Activated CD4-positive, alpha-beta T cell treated with anti-CD3 and anti-CD28 coated beads, Interleukin-2, amount 10 ng/mL, durations not matched to agents 7 days and 5 days (primary cell): ENCODE measurements at places on chromosomes 5 and 9. TPM values are rescaled to one million over a fixed set of nuclear protein-coding genes. Genes with fewer than 3 reads are reported as not detected.

GRCh38 chr5:117559005-117559844, 984.6 kb upstream of the SEMA6A start:
- DNase-seq: no peak

The THBS4 gene
- 0.85 TPM for total RNA-seq

The TMEM203 gene
- total RNA-seq: 28.5 TPM

The CKMT2 gene
- total RNA-seq: not detected

The IL13 gene
- total RNA-seq: 2.8 TPM

The MSX2 gene
- total RNA-seq: not detected

The ZMYND19 gene
- total RNA-seq: 24.7 TPM

- no peak for DNase-seq
Measured at GRCh38 chr5:158236511-158237335, 377.8 kb upstream of the CLINT1 start.

- DNase-seq: no peak
Measured at GRCh38 chr5:68318955-68319705, 103.6 kb downstream of the PIK3R1 start.

The SPINK4 gene
- not detected for total RNA-seq

GRCh38 chr9:88322906-88323566, 65.2 kb upstream of the SPIN1 start:
- peak; percentile 79 for DNase-seq

DNA sequence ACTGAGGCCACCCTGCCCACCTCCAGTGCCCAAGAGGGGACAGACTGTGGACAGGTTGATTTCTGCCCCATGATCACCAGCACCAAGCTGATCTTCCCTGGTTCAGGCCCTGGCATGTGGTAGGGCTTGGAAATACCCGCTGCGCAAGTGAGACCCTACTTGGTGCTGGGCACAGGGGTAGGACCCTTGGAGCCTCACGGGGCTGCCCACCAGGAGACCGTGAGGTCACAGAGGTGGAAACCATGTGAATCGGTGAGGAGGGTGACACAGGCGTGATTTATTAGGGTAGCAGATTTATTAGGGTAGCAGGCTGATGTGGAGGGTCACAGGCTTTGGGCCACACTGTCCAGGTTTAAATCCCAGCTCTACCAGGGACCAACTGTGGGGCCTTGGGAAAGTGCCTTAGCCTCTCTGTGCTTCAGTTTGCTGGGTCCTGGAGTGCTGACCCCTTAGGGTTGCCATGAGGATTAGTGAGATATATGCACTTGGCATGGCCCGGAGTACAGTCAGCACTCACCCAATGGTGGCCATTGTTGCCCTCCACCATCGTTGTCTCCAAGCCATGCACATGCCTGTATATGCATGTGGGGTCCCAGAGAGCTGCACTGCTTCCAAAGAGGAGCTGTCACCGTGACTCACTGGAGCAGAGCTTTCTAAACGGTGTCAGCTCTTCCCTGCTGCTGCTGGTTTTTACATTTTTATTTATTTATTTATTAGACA, 20.9 kb upstream of the DUSP1 start:
- DNase-seq: no peak

DNA sequence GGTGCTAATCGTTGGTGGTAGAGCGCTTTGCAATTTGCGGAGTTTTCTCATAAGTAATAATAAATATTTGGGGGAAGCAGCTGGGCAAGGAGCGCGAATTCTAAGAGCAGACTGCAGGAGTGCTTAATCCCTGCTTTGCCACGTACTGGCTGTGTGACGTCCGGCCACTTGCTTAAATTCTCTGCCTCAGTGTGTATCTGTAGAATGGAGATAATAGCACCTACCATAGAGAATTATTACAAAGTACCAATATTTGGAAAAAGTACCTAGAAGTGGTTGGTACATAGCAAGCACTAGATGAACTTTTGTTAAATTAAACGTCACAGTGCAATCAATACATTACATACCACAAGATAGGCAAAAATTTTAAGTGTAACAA, 598 bp upstream of the TMED7 start:
- no peak for DNase-seq

- no peak for DNase-seq
Measured at GRCh38 chr5:15694696-15695214, 194.8 kb downstream of the FBXL7 start.

GRCh38 chr5:10109299-10109698, 140.4 kb downstream of the ATPSCKMT start:
- no peak for DNase-seq

The CRB2 gene
- total RNA-seq: not detected

The MUSK gene
- total RNA-seq: not detected

GRCh38 chr5:124343451-124343867, 403.0 kb downstream of the ZNF608 start:
- DNase-seq: no peak

The TRPM3 gene
- not detected for total RNA-seq

The GFI1B gene
- not detected for total RNA-seq

GRCh38 chr9:106891286-106891685, 28.3 kb downstream of the ZNF462 start:
- no peak for DNase-seq

- DNase-seq: no peak
Measured at GRCh38 chr5:94407023-94407422, 211.4 kb downstream of the KIAA0825 start.

DNA sequence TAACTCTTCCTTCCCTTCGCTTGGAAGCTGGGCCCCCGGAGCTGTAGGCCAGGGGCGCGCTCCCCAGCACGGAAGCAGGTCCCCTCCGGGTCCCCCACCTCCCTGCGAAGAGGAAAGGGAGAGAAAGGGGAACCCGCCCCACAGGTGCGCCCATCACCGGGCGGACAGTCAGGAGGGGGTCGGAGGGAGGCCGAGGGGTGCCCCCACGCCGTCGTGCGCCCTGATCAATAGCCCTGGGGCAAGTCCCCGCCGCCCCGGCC, 793 bp downstream of the AGPAT2 start:
- no peak for DNase-seq

GRCh38 chr5:127564002-127564769, 46.7 kb downstream of the PRRC1 start:
- DNase-seq: peak; percentile 70

- no peak for DNase-seq
Measured at GRCh38 chr9:101572316-101572715, 22.5 kb downstream of the PPP3R2 start.

GRCh38 chr5:82418608-82418950, 140.4 kb upstream of the RPS23 start:
- DNase-seq: no peak

GRCh38 chr5:125049721-125050702, 303.6 kb upstream of the ZNF608 start:
- no peak for DNase-seq

DNA sequence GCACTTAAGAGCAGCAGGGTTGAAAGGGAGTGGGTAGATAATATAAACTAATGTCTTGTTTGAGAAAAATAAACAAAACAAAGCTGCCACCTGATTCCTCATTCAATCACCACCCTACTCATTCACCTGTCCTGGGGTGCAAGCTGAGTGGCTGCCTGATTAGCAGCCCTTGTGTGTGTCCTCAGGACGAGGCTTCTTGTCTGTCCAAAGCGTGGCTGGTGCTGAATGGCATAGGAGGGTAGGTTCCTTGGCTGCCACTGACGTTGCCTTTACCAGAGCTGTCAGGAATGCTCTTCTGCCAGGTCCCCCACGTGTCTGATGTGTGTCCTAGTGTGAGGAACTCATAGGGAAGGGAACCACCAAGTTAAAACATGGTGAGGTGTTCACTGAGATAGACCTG, 146.6 kb upstream of the SLC24A2 start:
- no peak for DNase-seq

DNA sequence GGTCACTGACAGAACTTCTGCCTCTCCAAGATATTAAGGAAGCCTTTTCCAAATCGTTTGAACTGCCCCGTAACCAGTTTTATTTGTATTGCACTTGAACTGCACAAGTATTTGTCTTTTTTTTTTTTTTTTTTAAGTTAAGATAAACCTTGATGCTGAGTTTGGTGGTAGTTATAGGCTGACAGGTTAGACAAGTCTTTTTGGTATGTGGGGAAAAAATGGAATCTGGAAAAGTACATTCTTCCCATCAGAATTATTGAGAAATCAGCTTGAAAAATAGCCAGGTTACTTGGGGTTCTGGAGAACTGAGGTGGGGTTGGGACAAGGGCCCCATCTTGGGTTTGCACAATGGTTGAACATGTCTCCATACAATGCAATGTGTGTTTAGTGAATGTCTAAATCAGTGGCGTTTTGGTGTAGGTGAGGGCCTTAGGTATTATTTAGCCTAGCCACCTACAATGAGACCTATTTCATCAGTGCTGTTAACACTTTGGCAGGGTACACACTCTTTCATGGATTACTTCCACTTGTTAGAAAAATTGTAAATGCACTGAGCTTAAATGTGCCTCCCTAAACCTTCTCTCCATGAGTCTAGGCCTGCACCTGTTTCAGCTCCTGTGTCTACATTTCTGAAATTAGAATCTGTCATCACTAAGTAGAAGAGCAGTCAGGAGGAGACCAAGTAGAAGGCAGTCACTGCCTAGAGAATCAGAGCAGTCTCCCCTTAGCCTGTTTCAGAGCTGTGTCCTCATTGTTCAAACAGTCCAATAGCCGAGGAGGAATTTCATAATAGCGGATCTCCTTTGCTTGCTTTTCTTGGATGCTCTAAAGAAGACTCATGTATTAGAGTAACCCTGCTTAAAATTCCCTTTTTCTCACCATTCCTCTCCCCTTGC, 140.0 kb upstream of the HMHB1 start:
- DNase-seq: no peak

The ARL14EPL gene
- not detected for total RNA-seq

The GDNF gene
- not detected for total RNA-seq

DNA sequence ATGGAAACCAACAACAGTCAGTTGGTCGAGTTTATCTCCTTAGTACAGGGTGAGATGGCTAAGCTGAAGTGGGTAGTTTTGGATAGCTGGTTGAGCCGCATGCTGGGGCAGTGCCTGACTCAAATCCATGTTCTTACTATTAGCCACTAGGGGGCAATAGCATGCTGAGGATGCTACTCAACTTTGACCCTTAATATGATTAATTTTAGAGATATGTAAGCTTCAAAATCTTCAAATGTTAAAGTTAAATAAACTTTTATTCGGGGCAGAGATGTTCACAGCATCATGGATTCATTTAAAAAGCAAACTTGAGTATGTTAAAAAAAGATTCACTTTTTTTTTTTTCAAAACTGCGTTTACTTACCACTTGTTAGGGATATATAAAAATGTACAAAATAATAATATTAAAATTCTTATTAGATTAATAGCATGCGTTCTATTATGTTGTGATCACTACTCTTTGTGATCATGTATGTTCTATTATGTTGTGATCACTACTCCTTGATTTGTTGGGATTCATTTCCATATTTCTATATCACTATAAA, 57.0 kb downstream of the C9orf153 start:
- peak; percentile 24 for DNase-seq

The PCDHB10 gene
- not detected for total RNA-seq

The C9orf153 gene
- 0.35 TPM for total RNA-seq

The SPATA31A3 gene
- total RNA-seq: not detected

GRCh38 chr5:148957591-148958202, 105.2 kb downstream of the SH3TC2 start:
- DNase-seq: peak; percentile 46

DNA sequence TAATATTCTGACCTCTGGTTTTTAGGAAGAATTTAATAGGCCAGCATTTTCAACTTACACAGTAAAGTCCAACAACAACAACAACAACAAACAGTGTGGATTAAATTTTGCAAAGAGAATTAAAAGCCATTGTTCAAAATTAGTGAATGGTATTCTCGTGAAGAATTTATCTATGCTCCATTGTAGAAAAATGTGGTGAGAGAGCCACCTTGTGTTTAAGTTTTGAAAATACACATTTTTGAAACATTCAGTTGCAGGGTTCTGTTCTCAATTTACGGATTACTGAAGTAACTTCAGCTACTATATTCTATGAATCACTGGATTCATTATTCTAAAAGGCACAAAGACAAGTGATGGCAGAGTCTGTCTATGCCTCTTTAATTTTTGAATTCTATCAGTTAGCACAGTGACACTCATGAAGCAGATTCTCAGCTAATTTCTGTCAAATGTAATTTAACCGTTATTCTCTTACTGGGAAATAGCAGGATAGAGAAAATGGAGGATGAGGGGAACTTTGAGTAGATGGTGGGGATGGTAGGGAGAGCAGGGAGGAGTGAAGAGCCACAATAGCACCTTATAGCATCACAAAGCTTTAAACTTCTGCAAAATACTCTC, 11.0 kb downstream of the CCDC152 start:
- peak; percentile 7 for DNase-seq

GRCh38 chr9:2385746-2386145, 235.8 kb upstream of the VLDLR start:
- DNase-seq: no peak

The FLT4 gene
- 0.25 TPM for total RNA-seq

The TRIP13 gene
- 33.4 TPM for total RNA-seq

The SARDH gene
- total RNA-seq: 1.9 TPM

The LECT2 gene
- not detected for total RNA-seq

- DNase-seq: no peak
Measured at GRCh38 chr5:68021227-68021626, 194.3 kb upstream of the PIK3R1 start.

- DNase-seq: no peak
Measured at GRCh38 chr5:169875731-169876130, 104.6 kb downstream of the INSYN2B start.

GRCh38 chr5:134521841-134522240, 3.6 kb upstream of the JADE2 start:
- DNase-seq: no peak

The SOHLH1 gene
- not detected for total RNA-seq

The PCDHGA10 gene
- not detected for total RNA-seq

DNA sequence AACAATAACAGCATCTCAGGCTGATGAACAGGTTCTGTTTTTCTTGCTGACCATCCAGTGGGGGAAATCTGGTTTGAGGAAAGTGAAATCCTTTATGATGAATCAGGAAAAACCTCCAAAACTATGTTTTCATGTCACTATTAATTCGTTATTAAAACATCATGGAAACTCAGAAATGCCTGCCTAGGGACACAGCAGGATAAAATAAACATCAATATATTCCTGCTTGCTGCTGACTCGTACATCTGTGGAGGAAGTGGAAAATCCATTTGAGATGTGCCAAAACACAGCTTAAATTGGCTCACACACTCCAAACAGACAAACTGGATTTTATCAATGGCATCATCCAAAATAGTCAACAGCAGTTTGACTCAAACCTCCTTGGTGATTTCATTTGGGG, 53.0 kb downstream of the TEK start:
- no peak for DNase-seq
